ENCODE measurements at places on chromosomes 16 and 17.

- DNase-seq: no peak
Measured at GRCh38 chr16:66881014-66881417, 701 bp downstream of the PDP2 start.

GRCh38 chr17:81869221-81870130, 1.7 kb downstream of the ARHGDIA start:
- no peak for DNase-seq

DNA sequence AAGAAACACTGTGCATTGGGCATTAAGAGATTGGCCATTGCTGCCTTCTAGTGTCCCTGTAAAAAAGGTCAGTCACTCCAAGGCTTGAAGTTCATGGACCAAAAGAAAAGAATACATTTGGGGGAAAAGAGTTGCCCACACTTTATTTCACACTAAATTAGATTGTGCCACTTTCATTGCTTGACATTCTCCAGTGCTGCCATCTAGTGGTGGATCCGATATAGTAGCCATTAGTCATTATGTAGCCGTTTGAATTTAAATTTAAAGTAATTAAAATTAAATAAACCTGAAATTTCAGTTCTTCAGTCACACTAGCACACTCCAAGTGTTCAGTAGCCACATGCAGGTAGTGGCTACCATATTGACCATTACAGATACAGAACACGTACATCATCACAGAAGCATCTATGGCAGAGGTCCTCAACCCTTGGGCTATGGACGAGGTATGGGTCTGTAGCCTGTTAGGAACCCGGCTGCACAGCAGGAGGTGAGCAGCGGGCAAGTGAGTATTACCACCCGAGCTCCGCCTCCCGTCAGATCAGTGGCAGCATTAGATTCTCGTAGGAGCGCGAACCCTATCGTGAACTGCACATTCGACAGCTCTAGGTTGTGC, 21.9 kb upstream of the CDH5 start:
- DNase-seq: no peak

DNA sequence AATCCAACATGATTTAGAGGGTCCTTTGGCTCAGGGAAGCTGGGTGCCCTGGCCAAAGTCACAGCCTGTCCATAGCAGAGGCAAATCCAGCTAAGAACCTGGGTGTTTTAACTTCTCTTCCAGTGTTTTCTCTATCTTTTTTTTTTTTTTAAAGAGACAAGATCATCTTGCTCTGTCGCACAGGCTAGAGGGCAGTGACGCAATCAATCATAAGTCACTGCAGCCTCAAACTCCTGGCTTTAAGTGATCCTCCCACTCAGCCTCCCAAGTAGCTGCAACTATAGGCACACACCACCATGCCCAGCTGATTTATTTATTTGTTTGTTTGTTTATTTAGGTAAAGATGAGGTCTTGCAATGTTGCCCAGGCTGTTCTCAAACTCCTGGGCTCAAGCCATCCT, 14.8 kb upstream of the GRIN2A start:
- no peak for DNase-seq

DNA sequence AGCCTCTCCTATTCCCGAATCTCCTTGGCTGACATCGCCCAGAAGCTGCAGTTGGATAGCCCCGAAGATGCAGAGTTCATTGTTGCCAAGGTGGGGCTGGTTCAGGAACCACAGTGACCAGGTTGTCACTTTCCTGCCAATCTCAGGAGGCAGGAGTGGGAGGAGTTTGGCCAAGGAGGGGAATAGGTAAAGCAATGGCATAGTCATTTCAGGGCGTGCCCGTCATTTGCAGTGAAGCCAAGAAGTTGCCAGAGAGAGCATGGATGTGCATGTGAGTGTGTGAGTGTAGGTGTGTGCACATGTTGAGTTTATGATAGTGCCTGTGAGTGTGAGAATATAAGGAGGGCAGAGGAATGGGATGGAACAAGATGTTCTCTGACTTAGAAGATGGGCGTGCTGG, 14.8 kb downstream of the PSMD3 start:
- no peak for DNase-seq

- no peak for DNase-seq
Measured at GRCh38 chr17:59498530-59499307, 66.7 kb upstream of the DHX40 start.

Data from nucleus accumbens (tissue), 56 donors.